Bone marrow (tissue), 2 donors: ENCODE measurements at places on chromosomes 6 and 20.

GRCh38 chr20:20362774-20363433, 5.0 kb upstream of the INSM1 start:
- no peak for DNase-seq

DNA sequence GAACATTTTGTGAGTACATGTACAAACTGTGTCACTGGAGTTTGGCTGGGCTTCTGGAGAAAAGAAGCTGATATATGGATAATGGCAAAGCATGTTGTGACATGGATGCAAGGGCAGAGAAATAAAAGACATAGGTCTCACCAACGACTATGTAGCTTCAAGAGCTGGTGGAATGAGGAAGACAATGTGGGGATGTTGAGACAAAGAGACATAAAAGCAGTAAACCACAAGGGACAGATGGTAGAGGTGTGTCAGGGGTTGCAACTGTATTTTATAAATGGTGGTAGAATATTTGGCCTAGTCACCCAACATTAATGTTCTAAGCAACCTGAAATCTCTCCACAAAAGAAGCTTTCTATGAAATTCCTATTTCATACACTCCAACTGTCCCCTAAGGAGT, 199.0 kb downstream of the KCNQ5 start:
- no peak for DNase-seq

DNA sequence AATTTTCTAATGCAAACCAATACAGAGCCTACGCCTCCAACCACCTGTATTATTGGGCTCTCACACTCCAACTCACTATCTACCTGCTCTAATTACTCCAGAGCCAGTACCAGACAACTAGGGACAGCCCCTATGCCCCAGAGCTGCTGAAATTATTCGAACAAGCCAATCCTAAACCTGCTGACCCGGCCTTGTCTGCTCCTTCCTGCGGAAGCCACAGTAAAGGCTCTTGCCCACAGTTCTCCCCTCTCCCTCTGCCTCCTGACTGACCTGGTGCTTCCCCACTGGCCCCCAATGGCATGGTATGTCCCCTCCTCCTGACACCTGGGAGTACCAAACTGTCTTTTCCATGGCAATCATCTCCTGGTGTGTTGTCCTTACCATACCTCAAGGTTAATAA, 4.1 kb upstream of the TOX2 start:
- DNase-seq: no peak

- DNase-seq: no peak
Observed at GRCh38 chr6:148533309-148534107, 190.9 kb downstream of the SASH1 start.

- DNase-seq: no peak
Observed at GRCh38 chr6:20751293-20751935, 217.2 kb downstream of the CDKAL1 start.
